Activated CD8-positive, alpha-beta memory T cell treated with anti-CD3 and anti-CD28 coated beads for 48 hours (primary cell): ENCODE measurements at places on chromosomes 5 and 9.

DNA sequence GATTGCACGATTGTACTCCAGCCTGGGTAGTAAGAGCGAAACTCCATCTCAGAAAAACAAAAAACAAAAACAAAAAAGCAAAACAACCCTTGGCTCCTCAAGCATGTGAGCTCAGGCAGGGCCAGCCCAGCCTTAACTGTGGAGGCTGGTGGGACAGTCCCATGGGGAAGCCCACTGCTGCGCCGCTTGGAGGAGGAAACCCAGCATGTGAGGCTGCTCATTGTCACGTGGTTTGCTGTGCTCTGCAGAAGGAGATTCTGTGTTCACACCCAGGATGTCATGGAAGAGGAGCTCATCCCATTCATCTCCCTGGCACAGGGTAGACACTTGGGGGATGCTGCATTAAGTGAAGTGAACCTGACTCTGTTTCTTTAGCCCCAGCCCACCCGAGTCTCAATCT lies 4.0 kb downstream of the ZBED3 start:
- no peak for DNase-seq

DNA sequence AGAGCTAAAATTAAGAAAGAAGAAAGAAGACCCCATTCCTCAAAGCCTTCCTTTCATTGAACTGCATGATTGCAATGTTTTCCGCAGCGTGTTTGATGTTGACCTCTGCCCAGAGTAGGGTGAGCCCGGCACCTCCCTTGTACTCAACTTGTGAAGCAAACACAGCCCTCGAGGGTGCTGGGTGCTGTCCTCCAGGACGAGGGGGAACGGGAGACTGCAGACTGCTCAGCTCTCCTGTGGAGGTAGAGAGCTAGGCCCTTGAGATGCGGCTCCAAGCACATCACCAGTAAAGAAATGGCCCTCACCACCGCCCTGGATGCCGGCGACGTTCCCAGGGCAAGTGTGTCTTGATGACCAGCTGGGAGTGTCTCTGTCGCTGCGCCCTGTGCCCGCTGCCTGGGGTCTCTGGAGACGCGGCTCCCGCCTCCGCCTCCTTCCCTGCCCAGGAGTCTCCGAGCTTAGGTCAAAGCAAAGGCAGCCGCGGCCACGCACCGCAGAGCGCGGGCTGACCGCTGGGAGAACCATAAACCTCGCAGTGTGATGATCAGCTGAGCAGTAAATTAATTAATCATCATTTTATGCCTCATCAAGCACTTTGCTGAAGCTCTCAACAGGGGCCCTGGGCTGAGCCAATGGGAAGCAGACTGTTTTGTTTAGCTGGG lies 108.7 kb downstream of the IRX2 start:
- no peak for DNase-seq

GRCh38 chr9:14401911-14402310 lies 88.0 kb upstream of the NFIB start:
- DNase-seq: no peak

- DNase-seq: no peak
Observed at GRCh38 chr5:125836256-125836655, 587.0 kb upstream of the GRAMD2B start.

DNA sequence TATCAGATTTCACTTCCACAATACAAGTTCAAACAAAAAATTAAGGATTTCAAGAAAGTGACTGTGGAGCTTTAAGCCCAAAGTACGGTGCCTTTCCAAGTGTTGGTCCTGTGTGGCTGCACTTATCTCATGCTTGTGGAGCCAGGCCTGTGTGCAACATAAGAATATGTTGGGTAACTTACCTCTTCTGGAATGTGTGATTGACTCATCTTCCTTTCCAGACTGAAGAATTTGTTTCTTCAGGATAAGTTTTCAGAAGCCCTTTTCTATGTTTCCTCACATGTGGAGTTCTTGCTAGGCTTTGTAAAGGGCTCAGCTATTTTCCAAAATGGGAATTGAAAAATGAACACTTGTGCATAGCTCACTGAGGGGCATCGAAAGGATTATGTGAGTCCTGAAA lies 485.1 kb upstream of the PAPPA start:
- no peak for DNase-seq

DNA sequence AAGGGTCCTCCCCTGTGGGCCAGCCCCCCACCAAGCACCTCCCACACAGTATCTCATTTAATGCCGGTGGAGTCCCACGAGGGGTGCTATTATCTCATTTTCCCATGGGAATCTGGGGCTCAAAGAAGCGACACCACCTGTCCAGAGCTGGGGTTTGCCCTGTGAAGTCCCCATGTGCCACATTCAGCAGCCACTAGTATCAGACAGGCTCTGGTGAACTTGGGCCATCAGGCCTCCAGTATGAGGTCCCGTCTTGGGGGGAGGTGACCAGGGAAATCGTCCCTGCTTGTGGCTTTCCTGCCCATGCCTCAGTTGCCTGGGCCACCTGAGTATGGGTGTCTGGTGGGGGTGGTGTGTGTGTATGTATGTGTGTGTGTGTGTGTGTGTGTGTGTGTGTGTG lies 222.7 kb downstream of the PBX3 start:
- no peak for DNase-seq

DNA sequence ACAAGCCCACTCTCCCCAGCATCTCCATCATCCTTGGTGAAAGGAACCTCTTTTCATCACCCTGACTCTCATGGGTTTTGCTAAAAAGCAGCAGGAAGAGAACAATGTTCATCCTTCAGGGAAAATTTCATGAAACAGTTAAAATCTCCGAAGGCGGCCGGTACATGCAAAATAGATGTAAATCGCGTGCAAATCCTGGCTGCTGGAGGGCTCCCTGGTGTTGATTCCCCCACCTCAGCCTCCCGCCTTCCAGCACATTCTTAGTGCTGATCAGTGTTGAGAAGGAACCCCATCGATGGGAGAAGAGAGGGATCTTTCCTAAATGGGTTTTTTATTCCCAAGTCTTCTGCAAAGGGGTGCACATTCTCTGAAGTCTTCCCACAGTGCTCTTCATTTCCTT lies 8.7 kb upstream of the GFI1B start:
- DNase-seq: no peak

DNA sequence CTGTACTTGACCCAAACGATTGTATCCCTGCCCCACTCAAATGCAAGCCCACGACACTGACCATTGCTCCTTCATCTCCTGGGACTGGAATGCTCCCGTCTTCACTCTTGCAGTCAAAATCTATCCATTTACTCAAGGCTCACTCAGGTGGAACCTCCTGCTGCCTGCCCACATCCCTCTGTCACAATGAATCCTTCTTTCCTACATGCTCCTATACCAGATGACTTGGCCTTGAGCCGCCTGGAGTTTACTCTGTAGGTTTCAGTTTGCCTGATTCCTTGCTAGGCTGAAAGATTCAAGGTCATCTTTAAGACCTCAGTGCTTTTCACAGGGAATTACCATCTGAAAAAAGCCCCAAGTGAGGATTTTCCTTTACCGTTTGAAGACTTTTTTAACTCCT lies 264.1 kb downstream of the GLIS3 start:
- DNase-seq: no peak

- DNase-seq: no peak
Observed at GRCh38 chr9:136848393-136849037, 694 bp upstream of the PHPT1 start.

DNA sequence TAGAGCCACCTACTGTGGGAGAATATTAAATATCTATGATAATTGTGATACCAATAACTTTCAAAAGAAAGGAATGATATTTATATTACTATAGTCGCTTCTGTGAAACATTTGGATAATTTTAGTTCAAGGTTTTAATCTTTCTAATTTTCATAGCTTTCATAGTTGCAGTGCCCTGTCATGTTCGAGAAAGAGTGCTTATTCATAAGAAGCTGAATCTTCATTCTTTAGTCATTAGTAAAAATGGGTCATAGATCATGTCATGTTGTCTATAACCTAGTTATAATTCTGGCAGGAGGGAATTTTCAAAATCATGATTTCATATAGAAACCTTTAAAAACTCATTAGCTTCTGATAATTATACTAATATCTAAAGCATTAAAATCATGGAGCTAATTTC lies 685.6 kb downstream of the CETN3 start:
- no peak for DNase-seq

DNA sequence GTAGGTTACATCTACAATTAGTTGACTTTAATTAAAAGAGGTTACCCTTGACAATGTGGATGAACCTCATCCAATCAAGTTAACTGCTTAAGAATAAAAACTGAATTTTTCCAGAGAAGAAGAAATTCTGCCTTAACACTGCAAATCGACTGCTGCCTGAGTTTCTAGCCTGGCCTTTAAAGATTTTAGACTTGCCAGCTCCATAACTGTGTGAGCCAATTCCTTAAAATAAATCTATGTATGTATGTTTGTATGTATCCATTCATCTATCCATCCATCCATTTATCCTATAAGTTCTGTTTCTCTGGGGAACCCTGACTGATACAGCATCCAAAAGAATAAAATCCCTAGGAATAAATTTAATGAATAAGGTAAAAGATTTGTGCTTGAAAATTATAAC lies 136.1 kb downstream of the TMEM38B start:
- no peak for DNase-seq

GRCh38 chr9:137173796-137174664 lies 2.2 kb upstream of the TMEM210 start:
- DNase-seq: no peak

GRCh38 chr5:86918246-86918645 lies 300.5 kb downstream of the COX7C start:
- DNase-seq: no peak

GRCh38 chr5:149924486-149924885 lies 20.1 kb downstream of the PDE6A start:
- DNase-seq: no peak

GRCh38 chr5:149452665-149453617 lies 73.8 kb upstream of the IL17B start:
- no peak for DNase-seq

- DNase-seq: no peak
Observed at GRCh38 chr9:127975376-127976315, 5.1 kb downstream of the EEIG1 start.

DNA sequence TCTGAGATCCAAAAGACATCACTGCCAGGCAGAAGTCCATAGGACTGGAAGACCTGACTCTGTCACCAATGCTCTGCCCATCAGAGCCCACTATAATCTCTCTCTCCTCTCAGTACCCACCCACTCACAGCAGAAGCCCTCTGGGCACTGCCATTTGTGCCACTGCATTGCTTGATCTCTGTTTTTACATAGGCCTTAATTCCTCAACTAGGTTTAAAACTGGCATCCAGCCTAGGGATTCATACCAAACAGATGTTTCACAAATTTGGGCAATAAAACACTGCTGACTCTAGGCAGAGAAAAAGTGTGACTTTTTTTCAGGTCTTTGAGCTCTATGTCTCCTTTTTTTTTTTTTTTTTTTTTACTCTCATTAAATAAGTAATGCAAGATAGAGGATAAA lies 91.1 kb upstream of the RANBP3L start:
- DNase-seq: no peak

DNA sequence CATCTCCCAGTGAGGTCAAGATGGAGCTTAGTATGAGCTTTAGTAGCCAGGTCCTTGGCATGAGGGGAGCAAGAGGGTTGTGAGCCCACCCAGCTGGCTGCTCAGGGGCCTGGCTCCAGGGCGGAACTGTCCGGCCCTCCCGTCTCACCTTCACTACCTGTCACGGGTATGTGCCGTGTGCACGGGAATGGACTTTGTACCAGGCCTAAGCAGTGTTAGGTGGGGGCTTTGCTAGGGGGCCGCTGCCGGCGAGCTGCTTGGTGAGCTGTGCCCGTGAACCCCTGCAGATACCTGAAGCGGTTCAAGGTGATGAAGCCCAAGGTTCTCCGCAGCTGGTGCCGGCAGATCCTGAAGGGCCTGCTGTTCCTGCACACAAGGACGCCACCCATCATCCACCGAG lies 46.7 kb downstream of the WNK2 start:
- no peak for DNase-seq

DNA sequence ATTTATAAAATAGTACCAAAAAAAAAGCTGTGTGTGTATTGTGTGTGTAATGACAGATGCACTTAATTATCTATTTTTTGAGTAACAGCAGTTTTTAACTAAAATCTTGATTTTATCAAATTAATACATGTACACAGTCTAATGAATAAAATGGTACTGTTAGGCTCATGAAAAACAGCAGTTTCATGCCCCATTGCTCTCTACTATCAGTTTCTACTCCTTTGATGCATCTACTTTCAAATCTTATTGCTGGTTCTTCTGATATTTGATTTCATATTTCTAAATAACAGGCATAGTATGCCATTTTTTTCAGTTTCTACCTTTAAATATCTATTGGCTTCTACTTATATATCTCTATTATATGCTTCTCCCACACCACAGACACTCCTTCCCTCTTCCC lies 117.4 kb downstream of the CCDC171 start:
- DNase-seq: no peak

GRCh38 chr5:78109891-78110324 lies 184.6 kb downstream of the AP3B1 start:
- DNase-seq: no peak

DNA sequence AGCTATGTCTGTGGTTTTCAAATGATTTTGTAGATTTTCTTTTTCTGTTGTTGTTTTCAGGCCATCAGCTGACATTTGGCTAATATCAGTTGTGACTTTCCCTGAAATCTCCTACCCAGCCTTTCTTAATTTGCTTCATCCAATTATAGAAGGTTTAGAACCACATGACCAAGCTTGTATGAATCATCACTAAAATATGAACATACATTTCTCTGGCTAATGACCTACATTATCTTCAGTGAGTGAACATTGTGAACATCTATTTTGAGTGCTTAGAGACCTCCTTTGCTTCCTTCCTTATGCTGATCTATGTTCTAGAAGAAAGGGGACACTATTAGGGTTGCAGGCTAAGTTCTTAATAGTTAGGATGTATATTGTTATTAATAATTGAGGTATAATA lies 532.5 kb downstream of the RAB3C start:
- no peak for DNase-seq

- no peak for DNase-seq
Observed at GRCh38 chr5:126967808-126968466, 62.4 kb downstream of the MARCHF3 start.

GRCh38 chr5:143261748-143262392 lies 141.6 kb downstream of the NR3C1 start:
- no peak for DNase-seq

GRCh38 chr5:39424736-39425637 lies at the start of gene DAB2:
Gene DAB2 (minus strand): TSS chr5:39424980. CDS start chr5:39394320, 30,660 bp downstream.
- peak; percentile 6 for DNase-seq

GRCh38 chr9:81074221-81074620 lies 615.1 kb downstream of the TLE1 start:
- DNase-seq: no peak

- DNase-seq: no peak
Observed at GRCh38 chr5:154117050-154117449, 73.5 kb upstream of the GALNT10 start.

GRCh38 chr9:127862075-127863011 lies 7.9 kb upstream of the ENG start:
- DNase-seq: no peak

- DNase-seq: no peak
Observed at GRCh38 chr5:71832812-71833715, 114.0 kb downstream of the CARTPT start.

DNA sequence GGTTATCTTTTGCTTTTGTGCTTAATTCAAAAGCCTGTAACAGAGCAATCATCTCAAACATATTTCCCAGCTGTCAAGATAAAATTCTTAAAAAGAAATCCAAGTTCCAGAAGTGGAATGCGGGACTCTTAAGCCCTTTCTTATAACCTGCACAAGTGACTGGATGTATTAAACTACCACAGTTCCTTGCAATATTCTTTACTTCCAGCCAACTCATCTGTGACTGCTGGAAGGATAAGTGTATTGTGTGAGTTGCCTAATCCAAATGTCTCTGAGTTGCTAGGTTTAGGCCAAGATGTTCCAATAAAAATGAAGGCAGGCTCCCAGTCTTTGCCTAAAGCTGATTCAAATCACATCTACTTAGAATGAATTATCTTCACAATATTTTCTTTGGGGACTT lies 159.2 kb upstream of the SLC24A2 start:
- no peak for DNase-seq

- no peak for DNase-seq
Observed at GRCh38 chr9:121914604-121915303, 178.4 kb downstream of the TTLL11 start.
